Activated CD4-positive, alpha-beta T cell treated with anti-CD3 and anti-CD28 coated beads for 1 hour (primary cell): ENCODE measurements at places on chromosomes 6 and 20.

DNA sequence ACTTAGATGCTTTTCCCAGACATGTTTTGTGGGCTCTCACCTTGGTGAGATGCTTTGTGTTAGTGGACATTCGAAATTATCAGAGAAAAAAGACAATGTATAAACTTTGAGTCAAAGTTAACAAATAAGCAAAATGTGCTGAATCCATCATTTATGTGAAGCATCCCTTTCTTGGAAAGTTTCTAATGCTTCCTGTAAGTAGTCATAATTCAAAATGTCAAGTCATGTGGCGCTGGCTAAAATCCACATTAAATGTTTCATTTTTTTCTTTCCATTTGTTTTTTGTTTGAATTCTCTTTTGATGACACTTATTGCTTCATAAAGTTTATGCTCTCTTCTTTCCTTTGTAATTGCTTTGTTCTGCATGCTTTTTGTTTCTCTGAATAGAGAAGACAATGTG, 107.2 kb upstream of the CENPW start:
- no peak for DNase-seq

GRCh38 chr20:8854571-8854970, 214.3 kb upstream of the PLCB4 start:
- DNase-seq: no peak

- no peak for DNase-seq
These were observed 953.7 kb upstream of the MANEA start for GRCh38 chr6:94623586-94623985.

GRCh38 chr20:57170343-57170742, 96.1 kb downstream of the BMP7 start:
- DNase-seq: no peak

DNA sequence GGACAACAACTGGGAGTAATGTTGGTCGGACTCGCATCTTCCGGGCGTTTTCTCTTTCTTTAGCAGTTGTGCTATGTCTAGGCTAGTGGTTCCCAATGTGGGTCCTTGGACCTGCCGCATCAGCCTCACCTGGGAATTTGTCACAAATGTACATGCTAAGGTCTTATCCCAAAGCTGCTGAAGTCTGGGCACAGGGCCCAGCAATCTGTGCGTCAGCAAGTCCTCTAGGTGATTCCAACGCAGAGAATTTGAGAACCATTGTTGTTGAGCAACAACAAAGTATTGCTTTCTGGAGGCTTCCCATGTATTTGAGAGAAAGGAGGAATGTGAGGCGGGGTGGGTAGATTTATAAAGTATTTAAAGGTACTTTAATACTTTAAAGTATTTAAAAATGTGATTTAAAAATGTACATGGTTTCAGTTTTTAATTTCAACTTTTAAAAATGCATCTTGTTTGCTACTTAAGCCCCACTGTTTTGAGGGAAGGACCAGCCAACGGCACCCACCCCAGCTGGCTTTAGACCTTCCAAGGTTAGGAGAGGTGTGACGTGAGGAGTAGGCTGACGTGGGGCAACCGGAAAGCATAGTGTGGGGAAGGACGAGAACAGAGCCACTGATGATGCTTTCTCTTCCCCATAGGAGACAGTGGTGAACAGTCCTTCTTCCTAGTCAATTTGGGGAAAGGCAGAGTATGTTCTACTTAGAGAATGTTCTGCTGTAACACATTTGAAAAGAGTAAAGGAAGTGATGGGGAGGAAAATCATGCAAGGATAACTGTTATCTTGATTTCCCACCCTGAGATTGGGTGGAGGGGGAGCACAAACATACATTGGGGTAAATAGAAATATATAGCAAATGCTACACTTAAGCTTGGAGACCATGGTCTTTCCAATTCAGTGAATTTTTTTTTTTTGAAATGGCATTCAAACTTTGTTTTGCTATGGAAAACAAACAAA, 4.3 kb downstream of the UST start:
- DNase-seq: no peak

- no peak for DNase-seq
These were observed 220.7 kb upstream of the DEFB112 start for GRCh38 chr6:50270415-50270814.

DNA sequence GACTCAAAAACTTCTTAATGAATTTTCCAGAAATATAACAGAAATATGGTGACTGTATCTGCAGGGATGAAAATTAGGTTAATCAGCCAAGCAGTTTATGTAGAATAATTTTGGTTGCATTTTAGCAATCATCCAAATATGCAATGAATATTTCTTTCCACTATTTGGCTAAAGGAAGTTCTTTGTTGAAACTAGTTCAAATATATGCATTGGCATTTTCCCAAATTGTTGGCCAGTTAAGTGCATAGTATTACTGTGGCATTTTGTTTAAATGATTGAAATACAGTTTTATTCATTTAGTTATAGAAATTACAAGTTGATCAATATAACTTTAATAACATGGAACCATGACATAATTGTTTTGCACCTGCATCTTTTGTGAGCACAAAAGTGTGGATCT, 115.5 kb downstream of the DOK5 start:
- DNase-seq: no peak

GRCh38 chr6:79742030-79742429, 110.9 kb downstream of the SH3BGRL2 start:
- DNase-seq: no peak

DNA sequence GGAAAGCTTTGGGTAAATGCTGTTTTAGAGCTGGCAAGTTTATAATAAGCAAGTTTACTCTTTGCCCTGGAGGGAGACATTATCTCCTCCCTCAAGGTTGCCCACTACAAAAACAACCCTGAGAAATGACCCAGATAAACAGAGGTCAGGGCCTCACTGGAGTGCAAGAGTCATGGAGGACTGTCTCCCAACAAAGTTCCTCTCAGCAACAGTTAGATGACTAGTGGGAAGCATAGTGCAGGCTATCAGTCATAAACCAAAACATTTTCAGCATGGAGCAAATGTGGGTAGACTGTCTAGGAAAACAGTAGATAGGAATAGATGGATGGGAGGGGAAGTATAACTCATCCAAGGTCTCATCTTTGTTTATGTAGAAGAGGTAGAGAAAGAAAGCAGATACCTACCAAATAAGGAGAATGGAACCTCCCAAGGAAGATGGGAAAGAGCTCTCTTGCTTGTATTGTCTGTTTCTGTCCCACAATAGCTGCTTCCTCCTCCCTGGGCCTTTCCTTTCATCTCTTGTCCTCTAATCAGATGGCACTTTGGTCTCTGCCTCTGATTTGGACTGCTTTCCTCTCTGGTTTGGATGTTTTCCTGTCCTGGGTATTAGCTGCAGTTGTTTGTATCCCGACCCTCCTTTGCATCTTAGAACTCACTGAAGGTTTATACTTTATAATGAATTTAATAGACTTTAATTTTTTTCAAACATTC, 95.4 kb downstream of the WASF1 start:
- DNase-seq: no peak

GRCh38 chr20:5689463-5689862, 60.7 kb upstream of the SHLD1 start:
- DNase-seq: no peak

- DNase-seq: no peak
These were observed 282.7 kb downstream of the ADGB start for GRCh38 chr6:146881228-146882181.

DNA sequence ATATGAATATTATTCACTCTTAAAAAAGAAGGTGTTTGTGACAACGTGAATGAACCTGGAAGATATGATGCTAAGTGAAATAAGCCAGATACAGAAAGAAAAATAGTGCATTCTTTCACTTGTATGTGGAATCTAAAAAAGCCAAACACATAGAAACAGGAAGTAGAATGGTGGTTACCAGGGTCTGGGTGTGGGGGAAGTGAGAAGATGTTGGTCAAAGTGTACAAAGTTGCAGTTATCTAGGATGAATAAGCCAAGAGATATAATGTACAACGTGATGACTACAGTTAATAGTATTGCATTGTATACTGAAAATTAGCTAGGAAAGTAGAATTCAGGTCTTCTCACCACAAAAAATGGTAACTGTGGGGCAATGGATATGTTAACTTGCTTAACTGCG, 151.1 kb upstream of the HCRTR2 start:
- DNase-seq: no peak

DNA sequence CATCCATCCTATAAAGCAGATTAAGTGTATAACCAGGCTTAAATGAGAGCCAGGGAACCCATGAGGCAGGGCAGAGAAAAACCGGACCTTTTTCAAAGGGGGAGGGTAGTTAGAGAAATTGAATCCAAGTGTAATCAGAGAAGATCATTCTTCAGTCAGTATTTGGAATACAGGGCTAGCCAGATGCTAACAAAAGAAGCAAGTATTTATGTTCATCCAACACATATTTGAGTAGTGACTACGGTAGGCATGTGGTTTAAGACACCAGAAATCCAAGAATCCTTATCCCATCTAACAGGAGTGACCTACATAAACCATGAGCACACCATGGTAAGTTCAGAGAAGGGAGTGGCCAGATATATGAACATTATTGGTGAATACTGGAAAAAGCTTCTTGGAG, 46.8 kb upstream of the FAM83C start:
- DNase-seq: no peak

DNA sequence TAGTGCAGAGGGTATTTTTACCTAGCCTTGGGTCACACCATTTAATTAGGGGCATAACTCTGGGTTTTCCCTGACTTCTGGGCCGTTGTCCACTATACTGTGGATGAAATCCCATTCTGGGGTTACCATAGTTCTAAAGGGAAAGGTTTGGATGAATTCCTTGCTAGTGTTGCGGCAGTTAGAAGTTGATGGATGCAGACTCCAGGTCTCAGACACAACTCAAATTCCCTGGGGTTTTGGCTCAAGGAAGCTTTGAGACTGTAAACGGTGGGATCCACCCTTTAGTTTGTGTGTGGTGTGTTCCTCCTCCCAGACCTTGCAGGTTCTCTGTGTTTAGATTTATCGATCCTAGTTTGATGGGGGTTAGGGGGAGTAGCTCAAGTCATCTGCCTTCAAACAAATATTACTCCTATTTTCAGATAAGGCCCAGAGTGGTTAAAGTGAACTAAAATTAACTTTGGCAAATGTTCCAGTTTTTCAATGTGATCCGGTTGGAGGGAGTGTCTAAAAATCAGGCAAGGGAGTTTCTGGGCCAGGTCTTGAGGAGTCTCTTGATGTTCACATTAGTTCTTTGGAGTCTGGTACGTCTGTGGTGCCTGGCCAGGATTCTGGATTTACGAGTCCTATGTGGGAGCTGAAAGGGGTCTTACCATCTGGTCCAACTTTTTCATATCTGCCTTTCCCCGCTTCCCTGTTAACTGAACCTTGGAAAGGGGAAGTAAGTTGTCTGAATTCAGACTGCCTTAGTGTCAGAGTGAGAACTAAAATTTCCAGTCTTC, 1.5 kb downstream of the RALY start:
- DNase-seq: no peak

DNA sequence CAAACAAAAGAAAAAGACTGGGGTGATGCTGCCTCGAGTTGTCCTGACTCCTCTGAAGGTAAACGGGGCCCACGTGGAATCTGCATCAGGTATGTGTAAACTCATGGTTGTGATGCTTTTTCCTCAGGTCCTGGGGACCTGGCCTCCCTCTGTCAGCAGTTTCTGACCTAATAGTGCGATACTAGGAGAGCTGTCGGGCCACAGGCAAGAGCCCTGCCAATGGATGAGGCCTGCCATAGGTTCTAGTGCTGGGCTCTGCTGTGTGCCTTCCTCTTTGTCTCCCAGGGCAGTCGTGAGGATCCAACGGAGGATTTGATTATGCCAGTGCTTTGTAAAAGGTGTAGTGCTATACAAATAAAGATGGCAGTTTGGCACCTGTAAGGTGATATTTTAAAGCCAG, 71.2 kb downstream of the ASXL1 start:
- DNase-seq: no peak
